ENCODE measurements at places on chromosomes 4 and X.

DNA sequence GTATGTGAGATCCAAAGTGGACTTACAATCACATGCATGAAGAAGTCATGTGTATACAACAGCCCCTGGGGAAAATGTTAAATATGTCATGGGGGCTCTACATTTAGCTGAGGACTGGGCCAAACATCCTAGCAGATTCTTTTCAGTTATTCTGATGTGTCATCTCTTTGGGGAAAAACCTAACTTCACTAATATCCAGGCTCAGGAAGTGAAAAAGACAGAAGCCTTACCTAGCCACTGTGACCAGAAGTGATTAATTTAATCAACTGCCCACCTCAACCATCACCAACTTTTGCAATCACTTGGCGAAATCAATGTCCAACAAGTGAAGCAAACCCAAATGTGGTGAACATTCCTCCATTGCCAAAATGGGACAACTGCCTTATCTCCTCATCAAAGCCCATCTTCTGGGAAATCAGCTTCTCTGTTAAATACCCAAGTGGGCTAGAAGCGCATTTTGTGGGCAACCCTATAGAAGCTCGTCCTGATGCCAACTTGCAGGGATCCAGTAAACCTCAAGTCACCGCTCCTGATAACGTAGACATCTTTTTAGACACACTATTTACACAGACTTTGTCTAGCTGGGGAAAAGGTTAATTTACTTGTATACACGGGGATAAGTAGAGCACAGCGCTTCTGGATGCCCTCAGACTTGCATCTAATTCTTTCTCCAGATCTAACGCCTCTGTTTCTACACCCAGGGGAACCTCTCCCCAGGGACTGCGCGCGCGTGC lies 1.4 kb upstream of the HHIP start:
- DNase-seq: no peak

GRCh38 chr4:169096221-169096620 lies 86.2 kb upstream of the CBR4 start:
- DNase-seq: no peak

DNA sequence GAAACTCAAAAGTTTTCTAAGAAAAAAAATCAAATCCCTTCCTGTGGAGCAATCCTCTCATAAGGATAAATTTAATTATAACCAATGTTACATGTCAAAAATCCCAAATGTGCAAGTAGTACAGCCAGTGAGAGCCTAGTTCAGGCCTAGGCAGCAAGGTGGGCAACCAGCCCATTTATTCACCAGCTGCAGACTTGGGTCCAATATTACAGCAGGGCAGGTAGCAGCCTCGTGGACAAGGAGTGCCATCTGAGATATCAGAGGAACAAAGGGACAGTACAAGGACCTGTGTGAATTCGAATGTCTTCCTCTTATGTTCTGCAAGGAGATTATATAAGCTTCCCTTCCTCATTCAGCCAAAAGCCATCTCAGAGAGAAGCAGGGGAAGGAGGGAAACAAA lies 6.6 kb downstream of the HELQ start:
- DNase-seq: no peak

GRCh38 chr4:48134081-48134480 lies at the start of gene TXK:
Gene TXK, minus strand, starts transcription at chr4:48134250. Its CDS starts 80 bp downstream, at chr4:48134170.
- peak; percentile 48 for DNase-seq

DNA sequence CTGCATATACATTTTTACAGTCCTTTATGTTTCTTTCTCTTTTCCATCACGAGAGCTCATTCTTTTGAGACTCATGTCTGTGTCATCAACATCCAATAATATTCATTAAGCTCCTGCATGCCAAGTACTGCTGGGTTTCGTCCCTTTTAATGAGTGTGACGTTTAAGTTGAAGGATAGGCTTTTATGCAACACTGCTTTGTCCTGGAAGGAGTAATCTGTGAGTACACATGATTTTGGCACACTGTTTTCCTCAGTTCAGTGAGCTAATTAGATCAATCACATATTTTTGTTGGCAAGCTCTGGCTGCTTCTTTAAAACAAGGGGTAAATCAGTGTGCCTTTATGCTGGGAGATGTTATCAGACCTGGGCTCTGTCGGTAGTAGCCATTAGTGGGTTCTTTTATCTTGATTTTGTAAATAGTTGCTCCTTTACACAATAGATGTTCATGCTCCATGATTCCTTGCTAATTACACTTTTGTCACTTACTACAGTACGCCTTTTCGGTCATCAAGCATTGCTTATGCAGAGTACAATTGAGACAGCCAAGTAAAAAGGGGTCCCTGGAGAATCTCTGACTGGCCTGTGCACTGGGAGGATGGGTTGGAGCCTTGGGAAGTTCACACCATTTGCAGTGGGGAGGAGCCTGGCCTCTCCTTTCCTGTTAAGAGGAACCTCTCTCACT lies 132.6 kb downstream of the FHIP1A start:
- DNase-seq: no peak

DNA sequence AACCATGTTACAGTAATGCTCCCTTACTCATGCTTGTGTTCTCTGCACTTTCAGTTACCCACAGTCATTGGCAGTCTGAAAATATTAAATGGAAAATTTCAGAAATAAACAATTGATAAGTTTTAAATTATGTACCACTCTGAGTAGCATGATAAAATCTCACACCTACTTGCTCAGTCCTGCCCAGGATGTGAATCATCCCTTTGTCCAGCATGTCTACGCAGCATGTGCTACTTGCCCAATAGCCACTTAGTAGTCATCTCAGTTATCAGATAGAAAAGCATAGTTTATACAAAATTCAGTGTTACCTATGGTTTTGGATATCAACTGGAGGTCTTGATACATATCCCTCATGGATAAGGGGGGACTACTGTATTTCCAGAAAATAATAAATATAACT lies 577.1 kb downstream of the GALNTL6 start:
- DNase-seq: no peak

- no peak for DNase-seq
These were observed 32.7 kb downstream of the NUDT6 start for GRCh38 chr4:122889726-122890125.

GRCh38 chrX:132609362-132609848 lies 120.6 kb upstream of the MBNL3 start:
- DNase-seq: no peak

- DNase-seq: no peak
These were observed 280.0 kb upstream of the EMCN start for GRCh38 chr4:100797791-100798190.

- no peak for DNase-seq
These were observed 178.9 kb downstream of the MID1 start for GRCh38 chrX:10441464-10441863.

GRCh38 chr4:46980851-46981250 lies 12.5 kb downstream of the GABRA4 start:
- DNase-seq: no peak

DNA sequence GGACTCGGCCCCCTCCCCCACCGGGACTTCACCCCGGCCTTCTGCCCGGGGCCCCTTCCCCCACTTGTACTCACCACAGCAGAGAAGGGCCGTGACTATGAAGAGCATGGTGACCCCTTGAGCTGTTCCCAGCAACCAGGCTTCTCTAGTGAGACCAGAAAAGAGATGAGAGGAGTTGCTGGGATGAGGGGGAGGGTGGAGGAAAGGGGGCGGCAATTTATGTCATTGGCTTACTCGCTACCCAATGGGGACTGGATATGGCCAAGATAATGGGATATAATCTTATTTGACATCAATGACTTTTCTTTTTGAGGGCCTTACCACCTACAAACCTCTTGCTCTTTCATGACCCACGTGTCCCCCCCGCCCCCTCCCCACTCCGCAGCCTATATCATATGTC lies 9.9 kb downstream of the IGSF1 start:
- no peak for DNase-seq

GRCh38 chr4:88411491-88412096 lies 32.9 kb downstream of the HERC6 start:
- DNase-seq: peak; percentile 18

DNA sequence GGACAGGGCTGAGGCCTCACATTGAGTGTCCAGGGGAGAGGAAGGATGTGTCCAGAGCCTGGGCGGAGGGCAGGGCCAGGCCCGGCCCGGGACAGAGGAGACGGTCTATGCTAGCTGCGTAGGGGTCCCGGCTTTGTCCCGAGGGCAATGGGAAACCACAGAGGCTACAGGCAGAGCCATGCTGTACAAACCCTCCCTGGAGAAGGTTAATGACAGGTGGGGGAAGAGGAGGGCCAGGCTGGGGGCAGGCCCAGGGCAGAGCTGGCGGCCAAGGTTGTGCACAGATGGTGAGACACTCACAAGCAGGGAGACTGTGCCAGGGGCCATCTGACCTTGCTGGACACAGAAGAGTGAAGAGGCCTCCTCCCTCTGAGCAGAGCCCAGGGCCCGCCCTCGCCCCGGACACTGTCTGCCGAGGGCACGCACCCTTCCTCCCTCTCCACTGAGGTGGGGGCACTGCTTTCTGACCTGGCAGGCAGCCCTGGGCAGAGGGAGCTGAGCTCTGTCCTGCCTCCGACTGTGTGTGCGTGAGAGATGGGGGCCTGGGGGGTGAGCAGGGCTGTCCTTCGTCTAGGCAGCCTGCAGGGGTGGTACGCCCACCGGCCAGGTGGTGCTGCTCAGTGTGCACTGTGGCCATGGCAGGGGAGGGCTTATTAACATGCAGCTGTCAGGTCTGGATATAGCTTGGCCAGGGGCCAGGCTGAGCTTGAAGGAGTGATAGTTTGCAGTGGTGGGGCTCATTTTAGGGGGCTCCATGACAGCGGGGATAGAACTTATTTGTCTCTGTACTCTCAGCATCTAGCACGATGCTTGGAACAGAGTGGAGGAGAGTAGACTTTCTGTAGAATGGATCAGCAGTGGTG lies 75.7 kb upstream of the LRPAP1 start:
- DNase-seq: no peak

- DNase-seq: no peak
These were observed 14.2 kb upstream of the C1QTNF7 start for GRCh38 chr4:15413623-15414019.

DNA sequence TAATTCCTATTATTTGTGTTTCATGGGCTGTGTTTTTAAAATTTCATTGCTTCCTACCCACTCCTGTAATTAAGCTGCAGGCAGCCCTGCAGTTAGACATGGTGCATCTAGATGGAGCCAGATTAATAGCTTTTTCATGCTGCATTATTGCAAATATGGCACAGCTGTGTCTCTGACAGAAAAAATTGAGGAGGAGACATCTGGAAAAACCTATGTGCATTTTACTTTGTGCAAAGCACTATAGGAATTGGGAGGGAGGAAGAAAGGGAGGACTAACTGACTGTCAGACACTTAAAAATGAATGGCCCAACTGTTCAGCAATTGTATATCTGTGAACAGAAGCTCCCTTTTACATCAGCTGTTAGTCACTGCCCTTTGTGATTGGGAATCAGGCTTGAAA lies 8.1 kb upstream of the RPGR start:
- DNase-seq: no peak

DNA sequence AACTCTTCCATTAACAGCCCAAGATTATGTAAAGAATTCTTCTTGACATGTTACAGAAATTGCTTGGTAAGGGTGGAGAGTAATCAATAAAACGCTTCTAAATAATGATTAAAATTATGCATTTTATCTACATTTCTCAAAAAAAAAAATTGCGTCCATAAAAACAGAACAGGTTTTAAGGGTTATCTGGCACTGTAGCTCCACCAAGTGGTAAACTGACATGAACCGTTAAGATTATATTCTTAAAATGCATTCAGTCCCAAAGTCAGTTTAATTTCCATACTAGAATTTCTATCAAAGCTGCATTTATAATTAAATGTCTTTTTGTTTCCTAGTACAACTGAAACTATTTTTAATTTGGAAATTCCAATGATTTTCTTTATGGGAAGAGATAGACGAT lies 214.0 kb upstream of the UGT8 start:
- peak; percentile 2 for DNase-seq

All from activated T-cell treated with anti-CD3 and anti-CD28 coated beads, Interleukin-2, amount 50 U/mL, for 72 hours (primary cell).